Activated CD4-positive, alpha-beta T cell treated with anti-CD3 and anti-CD28 coated beads for 36 hours (primary cell): ENCODE measurements at places on chromosomes 5 and 9.

DNA sequence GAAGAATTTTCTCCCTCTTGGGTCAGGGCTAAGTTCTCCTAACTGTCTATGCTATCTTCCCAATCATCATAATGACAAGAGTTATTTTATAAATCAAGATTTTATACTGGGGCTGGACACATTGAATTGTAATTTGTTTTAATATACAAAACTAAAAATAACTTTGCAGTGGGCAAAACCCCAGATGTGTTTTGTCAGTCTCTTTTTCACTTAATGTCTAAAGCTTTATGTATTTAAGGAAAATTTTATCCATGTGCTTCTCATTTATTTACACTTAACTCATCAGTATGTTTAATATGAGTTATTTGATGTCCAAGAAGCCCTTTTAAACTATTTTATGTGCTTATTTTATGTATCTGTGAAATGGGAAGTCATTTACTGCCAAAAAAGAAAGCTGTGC is 362.8 kb upstream of the ADAMTSL1 start:
- no peak for DNase-seq

- peak; percentile 30 for DNase-seq
Observed at GRCh38 chr5:102853680-102854079, 98.6 kb downstream of the PAM start.

- DNase-seq = no peak
Observed at GRCh38 chr5:78747705-78748359, 99.3 kb upstream of the LHFPL2 start.

GRCh38 chr9:136544964-136545691 is 720 bp downstream of the NOTCH1 start:
- DNase-seq = peak; percentile 84

GRCh38 chr5:10446490-10446889 is 4.8 kb downstream of the ROPN1L start:
- no peak for DNase-seq

- no peak for DNase-seq
Observed at GRCh38 chr9:84818791-84819190, 149.3 kb downstream of the NTRK2 start.

DNA sequence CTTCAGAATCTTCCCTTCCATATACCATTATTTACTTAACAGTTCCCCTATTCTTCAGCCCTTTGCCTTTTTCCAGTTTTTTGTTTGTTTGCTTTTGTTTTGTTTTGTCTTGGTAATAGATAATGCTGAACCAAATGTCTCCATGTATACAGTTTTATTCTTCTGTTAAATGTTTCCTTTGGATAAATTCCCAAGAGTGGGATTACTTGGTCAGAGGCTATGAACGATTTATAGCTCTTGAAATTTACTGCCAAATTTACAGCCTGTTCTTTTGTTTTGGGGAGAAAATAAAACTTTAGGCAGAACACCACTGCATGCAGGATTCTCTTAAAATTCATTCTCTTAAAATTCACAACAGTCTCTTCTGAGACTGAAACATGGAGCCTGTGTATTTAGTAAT is 38.6 kb downstream of the NR4A3 start:
- no peak for DNase-seq

DNA sequence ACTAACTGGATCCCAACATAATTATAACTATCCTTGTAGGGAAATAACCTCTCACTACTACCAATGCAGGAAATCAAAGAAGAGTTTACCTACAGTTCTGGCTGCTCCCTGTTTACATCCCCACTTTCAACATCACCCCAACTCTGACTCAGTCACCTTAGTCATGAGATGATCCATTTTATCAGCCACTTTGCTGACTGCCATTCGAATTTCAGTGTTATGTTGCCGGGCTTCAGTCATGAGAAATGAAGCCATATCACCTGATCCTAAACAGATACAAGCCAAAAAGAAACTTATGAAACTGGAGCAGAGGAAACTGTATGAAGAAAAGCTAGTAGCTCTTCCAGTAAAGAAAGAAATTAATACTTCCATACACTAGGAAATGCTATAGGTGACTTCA is 33.7 kb downstream of the SLC31A2 start:
- DNase-seq = no peak

DNA sequence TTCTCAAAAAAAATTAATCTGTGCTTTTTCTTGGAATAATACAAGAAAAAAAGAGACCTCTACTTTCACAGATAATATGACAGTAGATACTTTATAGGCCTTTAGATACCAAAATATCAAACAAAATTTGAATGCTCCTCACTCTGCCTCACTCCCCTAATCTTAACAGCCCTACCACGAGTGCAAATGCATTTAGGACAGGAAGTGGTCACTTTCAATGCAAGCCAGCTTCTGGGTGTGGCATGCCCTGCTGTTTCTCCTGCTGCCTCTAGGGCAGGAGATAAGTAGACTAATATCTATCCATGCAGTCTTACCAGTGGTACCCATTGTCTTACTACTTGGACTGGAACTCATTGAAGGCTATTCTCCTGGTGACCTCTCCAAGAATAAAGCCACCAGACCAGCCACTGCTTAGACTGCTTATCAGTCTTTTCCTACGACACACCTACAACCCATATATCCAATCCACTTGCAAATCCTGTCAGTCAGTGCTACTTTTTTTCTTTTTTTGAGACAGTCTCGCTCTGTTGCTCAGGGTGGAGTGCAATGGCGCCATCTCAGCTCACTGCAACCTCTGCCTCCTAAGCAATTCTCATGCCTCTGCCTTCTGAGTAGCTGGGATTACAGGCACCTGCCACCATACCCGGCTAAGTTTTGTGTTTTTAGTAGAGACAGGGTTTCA is 23.0 kb downstream of the FRRS1L start:
- peak; percentile 31 for DNase-seq

DNA sequence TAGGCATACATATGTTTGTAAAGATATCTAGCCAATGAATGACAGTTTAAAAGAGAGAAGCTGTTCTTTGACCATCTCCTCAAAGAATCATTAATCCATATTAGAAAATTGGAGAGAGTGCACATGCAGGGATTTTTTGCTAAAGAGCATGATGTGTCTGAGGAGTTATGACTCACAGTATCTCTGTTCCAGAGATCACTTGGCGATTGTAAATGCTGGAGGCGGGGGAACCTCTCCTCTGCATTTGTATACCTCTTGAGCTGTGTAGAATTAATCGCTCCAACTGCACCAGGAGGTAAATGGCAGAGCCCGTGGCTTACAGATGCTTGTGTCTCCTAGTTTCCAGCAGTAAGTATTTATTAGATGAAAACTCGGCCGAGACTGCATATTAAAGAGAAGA is 3.6 kb upstream of the SPATA31D1 start:
- DNase-seq = no peak

- DNase-seq = no peak
Observed at GRCh38 chr9:78309066-78309465, 12.1 kb downstream of the PSAT1 start.

DNA sequence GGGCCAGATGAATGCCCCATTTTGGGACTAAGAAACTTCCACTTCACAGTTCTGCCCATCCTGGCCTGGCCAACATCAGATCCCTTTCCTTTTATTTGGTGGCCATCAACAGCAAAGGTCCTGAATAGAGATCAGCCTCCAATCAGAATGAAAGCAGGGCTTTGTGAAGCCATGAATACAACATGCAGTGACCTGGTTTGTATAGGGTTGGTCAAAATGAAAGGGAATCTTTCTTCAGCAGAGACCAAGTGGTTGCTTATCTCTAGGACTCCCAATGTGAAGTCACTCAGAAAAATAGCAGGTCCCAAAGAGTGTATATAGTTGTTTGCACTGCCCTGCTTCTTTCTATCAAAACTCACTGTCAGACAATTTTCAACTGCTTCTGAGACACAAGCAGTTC is 113.9 kb upstream of the SLC12A2 start:
- no peak for DNase-seq

DNA sequence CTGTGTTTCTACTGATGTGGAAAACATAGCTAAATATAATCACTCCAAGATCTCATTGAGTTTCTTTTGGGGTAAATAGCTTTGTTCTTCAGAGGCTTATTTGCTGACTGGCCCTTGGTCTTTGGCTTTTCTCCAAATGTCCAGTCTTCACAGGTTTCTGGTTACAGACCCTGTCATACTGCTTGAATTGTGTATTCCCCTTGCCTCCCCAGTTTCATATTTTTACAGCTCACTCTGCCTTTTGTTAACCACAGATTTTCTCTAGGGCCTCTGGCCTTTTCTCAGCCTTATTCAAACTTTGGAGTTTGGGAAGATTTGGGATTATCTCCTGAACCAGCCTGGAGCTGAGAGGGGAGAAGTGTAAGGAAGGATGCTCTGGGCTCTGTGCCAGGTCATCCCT is 23.9 kb downstream of the ISOC1 start:
- DNase-seq = no peak

DNA sequence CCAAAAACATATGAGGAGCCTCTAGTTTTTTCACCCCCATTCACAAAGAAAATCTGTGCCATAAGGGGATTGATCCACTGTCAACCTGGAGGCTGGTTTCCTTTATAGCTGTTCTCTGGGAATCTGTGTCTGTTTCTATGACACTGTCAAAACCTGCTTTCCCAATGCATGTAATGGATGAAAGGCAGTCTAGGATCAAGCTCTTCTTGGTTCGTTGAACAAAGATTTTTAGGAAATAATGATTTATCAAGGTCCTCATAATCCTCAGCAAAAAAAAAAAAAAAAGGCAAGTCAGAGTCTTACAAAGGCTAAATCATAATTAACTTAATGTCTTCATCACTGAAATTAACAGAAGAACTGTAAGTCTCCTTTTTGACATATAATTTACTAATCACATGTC is 16.0 kb downstream of the EPB41L4A start:
- DNase-seq = no peak

DNA sequence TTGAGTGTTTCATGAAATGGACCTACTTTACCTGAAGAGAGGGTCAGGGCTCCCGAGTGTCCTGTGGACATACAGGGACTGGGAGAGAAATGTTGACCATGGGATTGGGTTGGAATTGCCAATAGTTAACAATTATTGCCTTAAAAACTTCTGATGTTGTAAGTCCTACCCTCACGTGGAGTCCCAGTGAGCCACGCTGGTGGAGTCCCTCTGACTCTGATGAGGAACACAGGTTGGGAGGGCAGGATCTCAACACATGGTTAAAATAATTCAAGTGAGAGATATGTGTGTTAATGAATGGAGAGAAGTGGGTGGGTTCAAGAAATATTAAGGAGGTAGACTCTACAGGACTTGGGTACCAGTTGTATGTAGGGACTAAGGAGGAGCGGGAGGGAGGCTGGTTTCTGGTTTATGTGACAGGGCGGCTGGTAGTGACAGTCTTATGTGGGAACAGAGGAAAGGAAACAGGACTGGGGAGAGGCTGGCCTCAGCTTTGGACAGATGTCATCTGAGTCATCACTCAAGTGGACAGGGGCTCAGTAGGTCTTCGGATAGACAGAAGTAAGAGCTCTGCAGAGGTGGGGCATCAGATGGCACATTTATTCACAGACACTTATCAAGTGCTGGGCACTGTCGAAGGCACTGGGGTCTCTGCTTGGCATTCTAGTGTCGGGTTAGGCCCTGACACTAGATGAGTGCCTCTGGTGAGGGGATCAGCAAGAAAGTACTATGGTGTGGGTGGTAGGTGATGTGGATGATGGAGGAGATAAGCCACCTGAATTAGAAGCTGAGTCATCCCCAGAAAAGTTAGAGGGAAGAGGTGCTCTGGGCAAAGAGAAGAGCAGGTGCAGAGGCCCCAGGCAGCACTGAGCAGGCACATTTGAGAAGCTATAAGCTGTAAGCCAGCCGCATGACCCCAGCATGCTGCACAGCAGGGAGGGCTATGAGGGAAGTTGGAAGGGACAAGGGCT is 27.2 kb downstream of the MAML1 start:
- peak; percentile 50 for DNase-seq

GRCh38 chr5:88687373-88687911 is 195.5 kb downstream of the MEF2C start:
- DNase-seq = no peak

- no peak for DNase-seq
Observed at GRCh38 chr5:133928587-133929393, 39.6 kb downstream of the C5orf15 start.

- DNase-seq = no peak
Observed at GRCh38 chr5:120778491-120779484, 314.7 kb downstream of the PRR16 start.

DNA sequence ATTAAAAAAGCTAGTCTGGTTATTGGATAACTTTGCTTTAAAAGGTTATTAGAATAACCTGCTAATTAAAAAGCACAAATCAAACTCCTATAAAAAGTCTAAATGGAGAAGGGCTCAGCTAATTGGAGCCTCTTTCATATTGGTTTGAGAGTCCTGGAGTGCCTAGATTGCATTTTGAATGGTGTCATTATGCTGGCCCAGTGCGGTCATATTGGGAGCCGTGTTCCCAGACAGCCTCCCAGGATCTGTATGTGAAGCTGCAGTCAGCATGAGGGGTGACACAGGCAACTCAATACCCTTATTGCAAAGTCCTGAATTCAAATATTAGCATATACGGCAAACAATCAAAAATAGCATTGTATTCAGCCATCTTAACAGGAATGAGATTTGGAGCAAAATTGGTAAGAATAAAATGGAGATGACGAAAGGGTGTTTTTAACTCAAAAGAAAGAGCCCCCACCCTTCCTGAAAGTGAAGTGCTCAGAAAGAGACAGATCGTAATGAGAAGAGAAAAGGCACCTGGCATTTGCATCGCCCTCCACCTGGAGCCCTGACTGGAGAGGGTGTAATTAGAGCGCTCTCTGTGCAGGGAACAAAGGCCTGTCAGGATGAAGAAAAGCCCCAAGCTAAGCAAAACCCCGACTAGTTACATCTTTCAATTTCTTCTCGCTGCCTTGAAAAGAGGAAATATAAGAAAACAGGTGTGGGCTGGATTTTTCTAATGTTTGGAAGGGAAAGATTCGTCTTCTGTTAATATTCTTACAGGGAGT is 621.0 kb upstream of the ADAMTS16 start:
- no peak for DNase-seq

DNA sequence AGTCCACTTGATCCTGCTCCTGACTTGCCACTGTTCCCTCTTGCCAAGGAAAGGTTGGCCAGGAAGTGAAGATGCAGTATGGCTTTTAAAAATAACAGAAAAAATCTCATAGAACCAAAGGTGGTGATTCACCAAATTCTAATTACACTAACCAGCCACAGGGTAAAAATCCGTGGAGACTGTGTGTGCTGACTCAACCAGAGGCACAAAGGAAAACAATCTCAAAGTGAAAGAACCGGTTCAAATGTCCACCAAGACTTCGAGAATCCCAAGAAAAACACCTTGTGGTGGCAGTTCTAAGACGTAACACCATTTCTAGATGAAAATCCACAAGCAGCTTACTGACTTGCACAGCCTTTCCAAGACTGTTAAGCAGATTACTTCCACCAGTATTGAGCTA is 279.1 kb downstream of the TLE1 start:
- no peak for DNase-seq

DNA sequence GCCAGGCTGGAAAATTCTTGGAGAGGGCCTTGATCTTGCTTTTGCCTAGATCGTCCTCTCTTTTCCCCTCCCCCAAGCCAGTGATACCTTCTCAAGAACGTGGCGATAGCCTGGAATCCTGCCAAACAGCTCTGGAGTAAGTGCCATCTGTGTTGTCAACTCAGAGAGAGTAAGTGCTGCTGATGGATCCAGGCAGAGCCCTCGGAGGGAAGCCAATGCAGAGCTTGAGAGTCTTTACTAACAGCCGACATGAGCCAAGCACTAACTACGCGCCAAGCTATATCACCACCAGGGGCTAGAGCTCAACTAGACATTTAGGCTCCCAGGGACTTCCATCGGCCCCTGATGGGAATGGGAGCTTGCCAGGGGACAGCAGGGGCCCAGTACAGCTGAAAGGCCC is 17.6 kb downstream of the RAPGEF1 start:
- no peak for DNase-seq

- peak; percentile 69 for DNase-seq
Observed at GRCh38 chr5:143434261-143435209, 31.0 kb upstream of the NR3C1 start.
